ENCODE measurements at places on chromosomes 2 and 18.

- no peak for DNase-seq
These were observed 368.1 kb upstream of the HNRNPA3 start for GRCh38 chr2:176844461-176844860.

GRCh38 chr2:84449055-84449454, 10.0 kb downstream of the SUCLG1 start:
- no peak for DNase-seq

DNA sequence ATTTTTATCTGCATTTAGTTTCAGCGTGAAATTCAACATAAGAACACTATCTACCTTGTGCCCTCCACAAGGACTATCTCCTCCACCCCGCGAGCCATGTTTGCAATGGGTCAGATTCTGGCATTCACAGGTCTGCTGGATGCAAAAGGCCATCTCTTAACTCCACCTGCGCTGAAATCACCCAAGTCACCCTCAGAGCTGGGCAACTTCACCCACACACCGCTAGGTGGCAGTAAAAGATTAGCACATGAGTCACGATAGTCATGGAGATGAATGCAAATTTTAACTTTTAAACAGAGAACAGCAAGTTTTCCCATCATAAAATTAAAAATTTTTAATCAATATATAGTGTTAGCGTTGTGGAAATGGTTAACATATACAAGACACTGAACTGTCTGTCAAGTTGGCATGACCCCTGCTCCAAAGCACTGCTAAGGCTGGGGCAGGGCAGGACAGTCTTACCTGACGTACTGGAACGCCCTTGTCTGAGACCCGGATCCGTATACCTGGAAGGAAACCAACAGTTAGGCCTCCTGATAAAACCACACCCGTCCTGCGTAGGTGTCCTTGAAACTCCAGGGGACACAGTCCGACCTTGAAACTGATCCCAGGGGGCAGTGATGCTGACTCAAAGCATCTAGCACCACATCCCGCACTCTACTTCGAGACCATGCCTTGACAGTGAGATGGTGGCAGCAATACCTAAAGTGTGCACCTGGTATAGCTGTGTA, 89.6 kb downstream of the UXS1 start:
- DNase-seq = peak; percentile 73

DNA sequence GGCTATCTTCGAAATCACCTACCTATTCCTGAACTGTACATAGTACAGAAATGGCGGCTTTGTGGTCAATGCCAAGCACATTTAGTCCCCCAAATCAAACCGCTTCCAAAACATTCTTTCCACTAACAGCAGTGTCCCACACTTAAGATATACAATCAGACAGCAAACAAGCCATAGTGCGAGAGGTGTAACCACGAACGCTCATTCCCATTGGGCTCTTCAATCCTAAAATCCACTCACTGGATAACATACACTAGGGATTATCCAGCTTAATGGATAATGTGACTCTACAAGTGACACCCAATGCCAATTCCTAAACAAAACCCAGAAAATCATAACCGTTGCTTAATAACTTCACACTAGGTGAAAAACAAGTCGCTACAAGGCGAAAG, 2.0 kb downstream of the XPO1 start:
- DNase-seq = no peak

GRCh38 chr2:119429225-119429981, 2.3 kb upstream of the TMEM37 start:
- DNase-seq = no peak

GRCh38 chr2:157320409-157320808, 5.2 kb downstream of the ERMN start:
- DNase-seq = no peak

DNA sequence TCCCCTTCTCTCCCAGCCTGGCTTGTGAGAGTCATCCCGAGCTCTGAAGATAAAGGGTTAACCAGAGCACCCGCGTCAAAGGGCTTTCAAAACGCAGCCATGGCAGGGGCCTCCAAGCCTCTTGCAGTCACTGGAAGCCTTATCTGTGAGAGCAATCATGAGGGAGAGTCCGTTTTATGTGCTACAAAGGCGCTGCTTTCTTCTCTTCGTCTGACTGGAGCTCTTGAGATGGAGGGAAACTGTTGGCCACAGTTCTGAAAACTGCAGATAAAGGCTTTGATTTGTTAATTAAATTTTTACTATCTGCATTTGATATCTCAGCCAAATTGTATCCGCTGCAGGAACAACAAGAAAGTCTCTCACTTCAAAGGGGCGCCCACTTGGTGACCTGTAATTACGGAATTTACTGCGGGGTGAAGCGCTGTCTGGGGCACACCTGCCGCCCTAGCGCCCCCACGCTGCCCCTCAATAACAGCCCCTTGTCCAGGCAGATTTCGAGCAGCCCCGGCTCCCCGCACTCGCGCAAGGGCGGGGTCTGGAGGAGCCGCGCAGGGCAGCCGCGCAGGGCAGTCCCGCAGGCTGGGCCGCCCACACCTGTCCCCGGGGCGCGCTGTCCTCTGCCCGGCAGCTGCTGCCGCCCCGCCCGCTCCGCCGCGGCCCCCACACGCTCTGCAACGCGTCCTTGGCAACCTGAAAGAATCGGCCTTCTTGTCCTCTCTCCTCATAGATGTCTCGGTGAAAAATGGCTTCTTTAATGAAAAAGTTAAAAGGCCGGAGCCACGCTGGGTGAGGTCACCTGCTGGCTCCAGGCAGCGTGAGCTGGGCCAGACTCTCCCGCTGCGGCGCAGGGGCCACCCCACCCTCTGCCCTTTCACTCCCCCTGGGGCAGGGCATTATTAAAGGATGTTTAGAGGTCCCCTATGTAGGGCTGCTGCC, 217.9 kb downstream of the VAPA start:
- no peak for DNase-seq

All from CD4-positive, alpha-beta T cell treated with Interleukin-4 for 1 hour (primary cell).